ENCODE measurements at places on chromosomes 3 and 15.

- no peak for DNase-seq
Measured at GRCh38 chr15:66957431-66957720, 108.0 kb upstream of the SMAD3 start.

GRCh38 chr3:171490901-171491300 is 30.7 kb upstream of the TNIK start:
- DNase-seq, result no peak

DNA sequence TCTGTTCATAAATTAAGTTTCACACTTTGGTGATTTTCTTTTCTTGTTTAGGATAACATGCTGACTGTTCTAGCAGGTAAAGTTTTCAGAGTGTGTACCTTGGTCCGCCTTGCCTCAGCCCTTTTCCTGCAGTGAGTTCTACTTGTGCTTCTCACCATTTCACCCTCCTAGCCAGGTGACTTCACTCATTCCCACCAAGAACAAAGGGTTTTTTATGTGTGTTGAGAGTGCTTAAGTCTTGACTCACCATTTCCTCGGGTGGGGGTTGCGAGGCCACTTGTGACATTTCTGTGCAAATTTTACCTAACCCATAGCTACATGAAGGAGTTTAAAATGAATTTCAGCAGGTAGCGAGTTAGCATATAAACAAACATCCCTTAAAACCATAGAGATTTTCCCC is 81.4 kb downstream of the C3orf38 start:
- no peak for DNase-seq

GRCh38 chr15:89023311-89023961 is 64.8 kb upstream of the ABHD2 start:
- DNase-seq, result peak; percentile 39

GRCh38 chr15:54197995-54198394 is 219.8 kb downstream of the UNC13C start:
- DNase-seq, result no peak

GRCh38 chr15:29670266-29670665 is 152.0 kb downstream of the TJP1 start:
- no peak for DNase-seq

DNA sequence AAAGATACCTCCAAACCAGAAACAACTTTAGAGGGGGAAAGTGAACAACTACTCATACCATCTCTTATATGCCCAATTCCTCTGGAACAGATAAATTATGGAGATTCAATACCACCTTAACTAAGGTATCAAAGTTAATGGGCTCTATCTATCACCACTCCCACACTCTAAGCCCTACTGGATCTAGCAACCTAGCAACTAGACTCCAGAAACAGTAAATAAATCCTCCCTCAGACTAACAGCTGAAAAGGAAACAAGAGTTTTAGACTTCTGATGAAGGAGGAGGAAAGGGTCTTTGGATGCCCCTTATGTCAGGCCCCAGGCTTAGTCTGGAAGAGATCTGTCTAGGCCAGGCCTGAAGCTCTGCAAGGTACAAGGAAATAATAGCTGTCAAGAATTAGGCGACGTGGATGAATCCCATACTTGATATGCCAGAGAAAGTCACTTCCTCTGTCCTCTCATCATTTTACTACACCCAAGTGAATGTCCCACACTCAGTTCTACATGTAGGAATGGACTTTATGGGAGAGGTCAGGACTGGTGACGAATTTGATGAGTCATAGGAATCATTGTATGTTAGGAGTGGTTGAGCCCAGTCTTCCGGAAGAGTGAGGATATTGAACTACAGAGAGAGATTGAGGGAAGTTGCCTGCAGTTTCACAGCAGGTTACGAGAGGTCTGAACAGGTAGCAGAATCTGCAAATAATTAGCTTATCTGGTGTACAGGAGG is 113.8 kb downstream of the AKAP13 start:
- DNase-seq, result no peak

- DNase-seq, result no peak
Measured at GRCh38 chr3:159499031-159499793, 489.4 kb upstream of the IL12A start.

GRCh38 chr3:150114873-150115540 is 144.3 kb upstream of the PFN2 start:
- no peak for DNase-seq

DNA sequence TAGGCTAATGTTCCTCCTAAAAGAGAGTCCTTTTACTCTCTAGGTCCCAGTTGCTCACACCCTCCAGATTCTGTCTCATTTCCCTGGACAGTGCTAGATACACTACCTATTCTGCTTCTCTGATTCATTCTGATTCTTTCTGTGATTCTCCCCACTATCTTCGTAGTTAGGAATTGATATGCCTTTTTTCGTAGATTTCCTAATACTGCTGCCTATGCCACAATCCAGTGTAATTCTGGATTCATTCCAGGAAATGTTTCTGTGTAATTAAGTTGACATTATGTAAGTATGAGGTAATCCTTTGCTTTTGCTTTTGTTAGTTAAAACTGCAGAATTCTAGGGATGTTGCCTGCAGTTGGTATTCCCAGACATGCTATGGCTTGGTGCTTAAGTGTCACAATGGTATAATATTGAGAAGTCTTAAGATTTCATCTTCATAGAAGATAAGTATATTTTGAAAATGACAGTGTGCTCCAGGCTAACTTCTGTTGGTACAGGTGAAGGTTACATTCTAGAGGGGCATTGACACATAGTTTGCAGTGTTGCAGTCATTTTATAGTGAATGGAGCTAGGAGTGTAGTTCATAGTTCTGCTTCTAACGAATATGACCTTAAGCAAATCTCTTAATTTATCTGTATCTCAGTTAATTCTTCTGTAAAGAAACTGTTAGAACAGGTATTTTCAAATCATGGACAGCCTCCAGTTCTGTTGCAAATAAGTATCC is 54.3 kb downstream of the RIOX2 start:
- DNase-seq, result no peak

GRCh38 chr3:105611304-105612192 is 244.8 kb downstream of the ALCAM start:
- no peak for DNase-seq

- no peak for DNase-seq
Measured at GRCh38 chr15:22866079-22866478, 27.6 kb downstream of the NIPA2 start.

- peak; percentile 89 for DNase-seq
Measured at GRCh38 chr15:72117486-72118016, 399 bp downstream of the MYO9A start.

Measured in activated CD8-positive, alpha-beta memory T cell treated with anti-CD3 and anti-CD28 coated beads, Interleukin-2, amount 50 U/mL, for 48 hours (primary cell).